HL-60 (cell line): ENCODE measurements at places on chromosomes 11 and 22.

DNA sequence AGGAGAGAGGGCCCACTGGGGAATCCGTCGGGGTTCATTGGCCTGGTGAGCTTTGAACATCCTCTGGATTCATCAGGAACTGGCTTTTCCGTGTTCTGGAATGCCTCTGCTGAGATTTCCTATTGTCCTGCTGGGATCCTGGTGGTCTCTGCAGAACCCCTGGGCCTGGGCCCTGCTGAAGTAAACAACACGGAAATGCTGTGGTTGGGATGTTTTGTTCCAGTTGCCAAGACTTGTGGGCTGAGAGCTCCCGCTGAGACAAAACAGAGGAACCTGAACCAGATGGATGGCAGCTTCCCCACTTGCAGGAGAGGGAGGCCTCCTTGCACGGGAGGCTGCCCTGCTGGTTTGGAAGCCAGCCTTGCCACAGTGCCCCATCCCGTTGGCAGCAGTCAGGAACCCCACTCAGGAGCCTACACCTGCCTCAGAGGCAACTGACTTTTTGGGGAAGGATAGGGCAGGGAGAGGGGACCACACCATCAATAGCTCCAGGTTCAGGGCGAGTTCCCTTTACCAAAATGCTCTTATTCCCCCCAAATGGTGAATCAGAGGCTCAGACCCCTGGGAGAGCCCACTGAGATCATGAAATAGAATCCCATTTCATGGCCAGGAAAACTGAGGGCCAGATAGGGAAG, 60.7 kb downstream of the LRRC32 start:
- no peak for DNase-seq

- DNase-seq = no peak
Observed at GRCh38 chr11:27646051-27646818, 54.0 kb downstream of the BDNF start.

DNA sequence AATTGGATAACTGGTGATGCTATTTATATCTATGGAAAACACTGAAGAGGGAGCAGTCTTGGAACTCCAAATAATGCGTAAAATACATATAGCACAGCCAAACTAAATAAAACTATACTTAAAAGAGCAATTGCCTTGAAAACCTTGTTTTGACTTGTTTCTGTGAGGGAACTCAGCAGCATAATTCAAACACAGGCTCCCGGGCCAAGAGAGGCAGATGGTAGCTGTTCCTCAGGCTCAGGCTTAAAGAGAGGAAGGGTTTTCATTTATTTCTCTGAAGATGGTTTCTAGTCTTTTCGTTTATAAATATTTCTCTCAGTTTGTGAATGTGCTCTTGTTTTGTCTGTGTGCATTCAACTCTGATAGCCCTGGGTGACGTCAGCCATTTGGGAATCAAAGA, 82.4 kb downstream of the FANCF start:
- DNase-seq = no peak

DNA sequence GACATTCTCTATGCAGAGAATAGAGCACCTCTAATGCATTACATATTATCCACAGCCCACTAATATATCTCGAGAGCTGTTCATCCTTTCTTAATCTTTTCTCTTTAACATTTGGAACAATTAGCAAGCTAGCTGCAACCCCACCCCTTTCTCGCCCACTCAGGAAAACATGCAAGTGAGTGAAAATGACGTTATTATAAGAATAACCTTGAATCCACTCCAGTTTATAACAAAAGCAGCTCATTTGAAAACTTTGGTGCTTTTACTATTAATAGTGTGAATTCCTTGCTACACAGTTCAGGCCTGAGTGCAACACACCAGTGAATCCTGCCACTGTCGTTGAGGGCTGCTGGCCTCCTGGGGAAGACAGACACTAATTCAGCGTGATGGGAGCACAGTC, 63.3 kb upstream of the BMAL1 start:
- DNase-seq = no peak

DNA sequence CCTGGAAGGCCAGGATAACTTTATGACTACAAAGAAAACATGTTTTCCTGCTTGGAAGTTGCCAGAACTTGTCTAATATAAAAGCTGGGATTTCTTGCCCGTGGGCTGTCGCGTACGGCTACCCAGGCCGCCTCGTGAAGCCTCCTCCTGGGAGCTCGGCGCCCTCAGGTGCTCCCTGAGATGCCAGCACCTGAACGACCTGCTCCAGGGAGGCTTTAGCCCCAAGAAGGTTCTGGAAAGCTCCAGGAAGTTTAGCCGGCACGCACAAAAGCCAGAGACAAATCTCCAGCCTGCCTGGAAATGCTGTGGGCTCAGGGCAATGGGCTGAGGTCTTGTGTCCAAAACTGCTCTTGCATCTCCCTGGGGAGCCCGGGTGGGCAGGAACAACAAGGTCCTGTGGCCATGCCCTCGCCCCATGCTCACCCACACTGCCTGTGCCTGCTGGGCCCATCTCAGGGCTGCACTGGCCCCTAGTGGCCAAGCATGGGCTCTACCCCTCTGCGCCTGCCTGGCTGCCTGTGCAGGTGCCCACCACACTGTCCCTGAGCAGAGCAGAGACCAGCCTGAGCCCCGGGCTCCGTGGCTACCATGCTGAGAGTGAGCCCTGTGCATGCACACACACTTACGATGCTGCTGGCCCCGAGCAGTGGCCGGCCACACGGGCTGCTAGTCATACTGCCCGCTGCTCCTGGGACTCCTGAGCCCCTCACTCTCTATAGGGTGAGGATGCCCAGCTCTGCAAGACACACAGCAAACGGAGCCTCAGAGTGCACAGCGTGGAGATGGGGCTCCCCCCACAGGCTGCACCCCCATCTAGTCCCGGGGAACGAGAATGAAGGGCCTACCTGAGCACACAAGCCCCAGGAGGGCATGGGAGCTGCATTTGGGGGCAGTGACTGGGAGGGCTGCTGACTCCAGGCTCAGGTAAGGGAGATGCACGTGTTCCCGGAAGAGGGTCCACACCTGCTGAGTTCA, 4.9 kb upstream of the CELSR1 start:
- DNase-seq = peak; percentile 72

- no peak for DNase-seq
Observed at GRCh38 chr11:58059007-58059350, 28.2 kb downstream of the OR6Q1 start.

GRCh38 chr22:47788461-47788860, 1026.0 kb downstream of the TBC1D22A start:
- DNase-seq = no peak

GRCh38 chr11:119103793-119104192, 2.1 kb upstream of the DPAGT1 start:
- DNase-seq = peak; percentile 59

DNA sequence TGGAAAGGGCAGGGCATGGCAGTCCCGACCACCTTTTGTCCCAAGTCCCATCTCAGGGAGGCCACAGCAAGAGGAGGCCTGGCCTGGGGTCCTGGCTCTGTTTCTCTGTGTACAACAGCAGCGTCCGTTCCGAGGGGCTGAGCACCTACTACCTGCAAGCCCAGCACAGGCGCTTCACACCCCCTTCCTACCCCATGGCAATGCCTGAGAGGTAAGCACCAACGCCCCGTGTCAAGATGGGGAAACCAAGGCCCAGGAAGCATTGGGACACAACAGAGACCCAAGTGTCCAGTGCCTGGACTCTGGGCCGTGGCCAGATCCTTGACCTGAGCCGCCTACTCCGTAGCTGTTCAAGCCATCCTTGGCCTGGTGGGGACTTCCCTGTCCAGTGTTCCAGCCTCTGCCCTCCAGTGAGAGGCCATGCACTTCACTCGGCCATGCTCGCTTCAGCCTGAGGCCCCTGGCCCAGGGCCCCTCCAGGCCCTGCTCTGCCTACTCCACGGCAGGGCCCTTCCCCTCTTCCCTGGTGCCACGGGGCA, 14.3 kb upstream of the TCF20 start:
- DNase-seq = no peak

- DNase-seq = no peak
Observed at GRCh38 chr22:43433451-43434274, 21.8 kb downstream of the MPPED1 start.

- DNase-seq = no peak
Observed at GRCh38 chr11:20631519-20632168, 32.2 kb downstream of the SLC6A5 start.

DNA sequence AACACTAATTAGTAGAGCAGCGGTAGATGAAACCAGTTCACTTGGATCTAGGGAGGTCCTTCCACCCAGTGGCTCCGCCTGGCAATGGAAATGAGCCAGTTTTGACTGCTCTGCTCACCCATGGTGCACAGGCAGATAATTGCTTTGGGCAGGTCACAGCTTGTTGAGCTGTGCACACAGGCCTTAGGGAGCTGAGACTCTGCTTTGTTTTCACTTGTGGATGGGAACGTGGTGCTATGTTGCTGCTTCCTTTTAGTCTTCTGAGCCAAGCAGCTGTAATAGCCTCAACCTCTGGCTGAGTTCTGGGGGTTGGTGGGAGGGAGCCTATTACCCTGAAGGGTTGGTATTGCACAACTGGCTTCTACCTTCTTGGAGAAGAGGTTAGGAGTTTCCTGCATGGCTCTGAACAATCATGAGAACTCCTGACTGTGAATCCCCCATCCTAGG, 262.3 kb upstream of the MTNR1B start:
- no peak for DNase-seq

GRCh38 chr22:20130731-20131596, 640 bp upstream of the ZDHHC8 start:
- DNase-seq = no peak

DNA sequence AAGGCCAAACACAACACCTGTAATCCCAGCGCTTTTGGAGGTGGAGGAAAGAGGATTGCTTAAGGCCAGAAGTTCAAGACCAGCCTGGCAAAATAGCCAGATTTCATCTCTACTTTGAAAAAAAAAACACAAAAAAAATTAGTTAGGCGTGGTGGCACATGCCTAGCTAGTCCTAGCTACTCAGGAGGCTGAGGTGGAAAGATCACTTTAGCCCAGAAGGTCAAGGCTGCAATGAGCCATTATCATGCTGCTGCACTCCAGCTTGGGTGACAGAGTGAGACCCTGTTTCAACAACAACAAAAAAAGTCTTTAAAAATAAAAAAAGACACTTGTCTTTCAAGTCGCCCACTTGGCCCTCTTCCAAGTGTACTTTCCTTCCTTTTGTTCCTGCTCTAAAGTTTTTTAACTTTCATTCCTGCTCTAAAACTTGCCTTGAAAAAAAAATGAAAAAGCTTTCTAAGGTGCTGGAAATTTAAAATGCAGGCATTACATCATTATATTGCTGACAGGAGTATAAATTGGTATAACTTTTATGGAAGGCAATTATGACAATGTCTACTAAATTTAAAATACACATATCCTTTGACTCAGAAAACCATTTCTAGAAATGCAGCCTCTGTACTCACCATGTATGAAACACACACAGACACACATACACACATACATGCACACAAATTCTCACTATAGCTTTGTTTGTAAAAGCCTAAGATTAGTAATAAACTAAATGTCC, 12.7 kb downstream of the LIPT2 start:
- no peak for DNase-seq

GRCh38 chr22:16603448-16603768, 10.8 kb upstream of the CCT8L2 start:
- DNase-seq = no peak
